ENCODE measurements at places on chromosomes 5 and 9.

- no peak for DNase-seq
Observed at GRCh38 chr5:126636956-126637355, 36.2 kb downstream of the PHAX start.

DNA sequence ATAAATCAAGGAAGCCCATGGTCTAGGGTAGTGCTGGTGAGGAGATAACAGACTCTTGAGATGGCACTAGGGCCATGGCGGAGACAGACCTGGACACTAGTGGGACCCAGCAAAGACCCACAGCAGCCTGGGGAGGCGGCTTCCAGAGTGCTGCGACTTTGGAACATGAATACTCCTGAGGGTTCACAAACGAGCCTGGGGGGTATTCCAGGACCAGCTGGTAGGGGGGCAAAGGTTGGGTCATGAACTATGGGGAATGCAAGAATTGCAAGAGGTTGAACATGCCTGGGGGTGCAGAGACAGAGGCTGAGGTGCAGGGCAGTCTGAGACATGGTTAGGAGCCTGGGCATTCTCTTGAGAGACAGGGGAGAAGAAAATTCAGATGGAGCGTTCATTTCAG, 43.8 kb upstream of the SPTLC1 start:
- DNase-seq: no peak

GRCh38 chr5:181059297-181060230, 19.5 kb downstream of the BTNL9 start:
- DNase-seq: no peak

DNA sequence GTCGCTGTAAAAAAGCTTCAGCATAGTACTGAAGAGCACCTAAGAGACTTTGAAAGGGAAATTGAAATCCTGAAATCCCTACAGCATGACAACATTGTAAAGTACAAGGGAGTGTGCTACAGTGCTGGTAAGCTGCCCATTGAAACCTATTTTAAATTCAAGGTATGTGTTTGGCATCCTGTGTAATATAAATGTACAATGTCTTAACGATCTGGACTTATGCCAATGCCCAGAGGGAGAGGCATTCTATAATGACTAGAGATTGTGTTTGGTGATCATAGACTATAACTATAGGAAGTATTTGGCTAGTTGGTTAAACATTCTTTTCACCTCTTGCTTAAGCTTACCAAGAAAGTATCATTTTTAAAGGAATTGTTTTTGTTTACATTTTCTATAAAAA, 95.7 kb downstream of the INSL6 start:
- DNase-seq: no peak

- no peak for DNase-seq
Observed at GRCh38 chr9:4084435-4084818, 215.4 kb downstream of the GLIS3 start.

GRCh38 chr9:87655731-87656130, 70.2 kb upstream of the CTSL start:
- DNase-seq: no peak

GRCh38 chr5:81247441-81247972, 14.4 kb downstream of the CKMT2 start:
- DNase-seq: no peak

- DNase-seq: no peak
Observed at GRCh38 chr5:171521679-171522078, 102.2 kb downstream of the FGF18 start.

DNA sequence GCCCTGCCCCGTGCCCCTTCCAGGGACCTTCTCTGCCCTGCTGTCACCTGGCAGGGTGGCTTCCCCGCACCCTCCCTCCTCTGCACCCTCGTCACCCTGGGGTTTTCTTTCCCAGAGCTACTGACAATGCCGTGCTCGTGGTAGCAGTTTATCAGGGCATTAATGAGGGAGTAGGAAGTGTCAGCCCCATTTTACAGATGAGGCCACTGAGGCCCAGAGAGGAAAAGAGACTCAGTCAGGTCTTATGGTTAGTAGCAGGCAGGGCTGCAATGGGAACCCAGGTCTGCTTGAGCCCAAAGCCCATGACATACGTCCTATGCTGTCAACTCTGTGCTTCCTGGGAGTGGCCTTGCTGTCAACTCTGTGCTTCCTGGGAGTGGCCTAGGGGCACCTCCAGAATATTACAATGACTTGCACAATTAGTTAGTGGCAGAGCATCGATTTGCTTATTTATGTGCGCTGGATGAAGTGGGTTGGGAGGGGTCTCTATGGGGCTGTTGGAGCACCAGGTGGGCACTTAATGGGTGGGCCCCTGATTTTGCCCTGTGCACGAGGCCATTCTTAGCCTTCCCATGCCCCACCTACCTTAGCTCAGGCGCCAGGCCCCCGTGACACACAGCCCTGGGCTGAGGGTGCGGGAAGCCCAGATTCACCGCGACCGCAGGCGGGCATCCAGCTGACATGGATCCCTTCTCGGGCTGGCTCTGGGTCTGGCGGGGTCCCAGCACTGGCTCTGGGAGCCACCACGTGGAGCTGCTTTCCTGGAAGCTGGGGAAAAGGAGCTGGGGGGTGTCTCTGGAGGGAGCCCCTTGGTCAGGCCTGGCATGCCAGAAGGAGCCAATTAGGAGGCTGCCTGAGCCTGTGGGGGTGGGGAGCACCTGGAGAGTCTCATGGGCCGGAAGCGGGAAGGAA, 82.0 kb upstream of the ORM1 start:
- no peak for DNase-seq

DNA sequence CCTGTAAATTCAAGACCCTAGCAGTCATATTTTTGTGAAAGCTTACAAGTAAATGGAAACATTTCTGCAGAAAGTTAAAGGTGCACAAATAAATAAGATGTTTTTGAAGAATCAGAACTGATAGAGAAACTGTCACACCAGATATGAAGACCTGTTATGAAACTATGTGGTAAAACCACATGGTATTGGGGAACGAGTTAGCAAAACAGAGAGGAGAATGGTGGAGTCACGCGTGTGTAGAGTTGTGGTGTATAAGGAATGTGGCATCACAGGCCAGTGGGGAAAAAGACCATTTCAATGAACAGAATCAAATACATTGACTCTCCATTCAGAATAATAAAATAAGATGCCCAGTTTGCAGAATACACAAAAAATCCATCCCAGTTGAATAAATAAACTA, 477.2 kb downstream of the ICE1 start:
- DNase-seq: no peak

DNA sequence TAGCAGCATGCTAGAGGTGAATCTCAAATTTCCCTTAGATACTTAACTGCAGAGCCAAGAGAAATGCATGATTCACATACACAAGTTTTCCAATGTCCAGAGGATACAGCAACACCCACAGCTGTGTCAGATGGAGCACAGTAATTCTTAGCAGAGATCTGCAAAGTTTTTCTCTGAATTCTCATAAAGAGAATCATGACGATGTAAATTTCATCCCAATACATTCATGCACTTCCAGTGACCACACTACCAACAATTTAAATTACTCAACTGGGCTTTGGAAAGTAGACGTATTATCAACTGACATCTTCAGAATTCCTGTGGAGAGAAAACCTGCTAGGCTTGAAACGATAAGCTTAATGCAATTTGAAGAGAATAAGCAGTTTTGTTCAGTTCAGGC, 378.8 kb upstream of the TLE4 start:
- DNase-seq: no peak

- DNase-seq: no peak
Observed at GRCh38 chr5:179870403-179870903, 11.8 kb upstream of the MRNIP start.

GRCh38 chr9:137021568-137021978, 6.5 kb downstream of the ABCA2 start:
- no peak for DNase-seq

GRCh38 chr5:107774316-107774715, 103.6 kb upstream of the EFNA5 start:
- DNase-seq: no peak

GRCh38 chr5:127906562-127907204, 176.9 kb upstream of the SLC12A2 start:
- DNase-seq: no peak

- no peak for DNase-seq
Observed at GRCh38 chr5:55441107-55441771, 93.5 kb downstream of the PLPP1 start.

- DNase-seq: no peak
Observed at GRCh38 chr5:132022737-132023136, 11.3 kb upstream of the ACSL6 start.

GRCh38 chr5:171495122-171495700, 75.8 kb downstream of the FGF18 start:
- no peak for DNase-seq

GRCh38 chr5:11878814-11879213, 25.4 kb downstream of the CTNND2 start:
- no peak for DNase-seq

DNA sequence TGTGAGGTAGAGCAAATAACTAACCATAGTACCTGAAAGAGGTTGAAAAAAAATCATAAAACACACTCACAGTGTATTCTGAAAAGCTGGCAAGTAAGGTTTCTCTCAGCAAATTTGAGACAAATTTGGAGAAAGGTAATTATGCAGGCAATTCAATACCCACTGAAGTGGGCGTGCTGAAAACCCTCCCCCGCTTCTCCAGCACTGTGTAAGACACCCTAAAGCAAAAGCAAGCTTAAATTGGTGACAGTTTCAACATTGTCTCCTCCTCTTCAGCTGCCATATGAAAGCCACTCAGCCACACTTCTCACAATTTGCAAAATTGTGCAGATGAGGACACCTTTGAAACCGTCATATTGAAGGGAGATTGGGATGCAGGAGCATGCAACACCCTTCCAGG, 322.3 kb upstream of the CDH6 start:
- DNase-seq: no peak

- DNase-seq: no peak
Observed at GRCh38 chr9:80946496-80947170, 742.7 kb downstream of the TLE1 start.

GRCh38 chr5:39231705-39232525, 12.6 kb upstream of the FYB1 start:
- no peak for DNase-seq

GRCh38 chr9:114902786-114903524, 27.4 kb downstream of the TNFSF8 start:
- no peak for DNase-seq

DNA sequence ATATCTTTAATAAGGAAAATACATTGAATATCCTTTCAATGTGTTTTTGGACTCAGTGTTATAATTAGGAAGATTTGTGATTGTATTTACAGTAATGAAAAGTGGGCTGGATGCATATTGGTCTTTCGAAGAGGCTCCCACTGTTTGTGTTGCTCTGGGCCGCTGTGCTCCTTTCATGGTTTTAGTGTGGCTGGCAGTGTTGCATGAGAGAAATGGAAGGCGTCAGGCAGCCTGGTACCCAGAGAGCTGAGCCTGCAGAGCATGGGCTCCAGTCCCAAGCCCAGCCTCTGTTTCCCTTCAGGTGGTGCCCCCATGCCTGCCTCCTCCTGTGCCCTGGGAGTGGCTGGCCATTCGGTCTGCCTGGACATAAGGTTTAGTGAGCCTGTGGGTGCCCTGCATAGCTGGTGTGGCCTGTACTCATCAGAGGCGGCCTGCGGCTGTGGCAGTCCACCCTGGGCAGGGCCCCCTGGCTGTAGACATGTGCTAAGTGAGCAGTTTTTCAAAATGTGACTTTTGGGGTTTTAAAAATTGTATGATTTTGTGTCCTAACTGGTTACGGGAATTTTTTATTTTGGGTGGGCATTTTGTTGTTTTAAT, 27.4 kb upstream of the FAM120AOS start:
- DNase-seq: no peak

GRCh38 chr5:27140831-27141230, 102.4 kb upstream of the CDH9 start:
- no peak for DNase-seq

DNA sequence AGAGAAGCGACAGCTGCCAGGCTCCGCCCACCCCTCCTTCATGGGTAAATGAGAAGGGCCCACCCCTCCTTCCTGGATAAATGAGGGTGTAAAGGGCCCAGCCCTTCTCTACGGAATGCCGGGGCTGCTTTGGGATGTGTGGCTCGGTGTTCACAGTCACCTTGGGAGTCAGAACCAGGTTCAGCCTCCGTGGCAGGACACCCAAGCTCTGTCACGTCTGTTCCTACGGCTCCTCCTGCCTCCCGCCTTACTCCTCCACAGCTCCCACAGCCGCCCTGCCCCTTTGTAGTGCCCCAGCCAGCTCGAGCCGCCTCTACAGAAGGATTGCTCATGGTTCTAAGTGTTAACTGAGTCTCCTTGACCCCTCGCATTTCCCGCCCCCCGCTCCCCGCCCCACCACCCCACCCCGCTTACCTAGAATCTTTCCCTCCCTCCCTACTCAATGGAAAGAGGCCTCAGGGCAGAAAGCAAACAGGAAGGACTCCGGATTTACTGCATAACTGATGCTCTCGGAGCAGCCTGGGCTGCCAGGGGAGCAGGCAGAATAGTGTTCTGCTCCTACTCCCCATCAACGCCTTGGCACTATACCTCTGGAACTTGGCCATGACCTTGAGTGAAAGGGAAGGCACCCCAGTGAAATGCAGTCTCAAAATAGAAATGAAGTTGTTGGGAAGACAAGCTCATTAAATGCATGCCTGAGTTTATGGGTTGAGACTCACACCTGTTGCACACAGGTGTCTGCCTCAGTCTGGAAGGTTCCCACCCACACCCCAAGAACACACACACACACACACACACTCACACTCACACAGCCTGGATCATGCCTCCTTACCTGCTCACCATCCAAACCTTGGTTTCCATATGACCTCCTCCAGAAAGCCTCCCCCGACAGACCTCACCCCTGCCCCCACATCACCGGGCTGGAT, 59.6 kb downstream of the NEURL1B start:
- DNase-seq: no peak

DNA sequence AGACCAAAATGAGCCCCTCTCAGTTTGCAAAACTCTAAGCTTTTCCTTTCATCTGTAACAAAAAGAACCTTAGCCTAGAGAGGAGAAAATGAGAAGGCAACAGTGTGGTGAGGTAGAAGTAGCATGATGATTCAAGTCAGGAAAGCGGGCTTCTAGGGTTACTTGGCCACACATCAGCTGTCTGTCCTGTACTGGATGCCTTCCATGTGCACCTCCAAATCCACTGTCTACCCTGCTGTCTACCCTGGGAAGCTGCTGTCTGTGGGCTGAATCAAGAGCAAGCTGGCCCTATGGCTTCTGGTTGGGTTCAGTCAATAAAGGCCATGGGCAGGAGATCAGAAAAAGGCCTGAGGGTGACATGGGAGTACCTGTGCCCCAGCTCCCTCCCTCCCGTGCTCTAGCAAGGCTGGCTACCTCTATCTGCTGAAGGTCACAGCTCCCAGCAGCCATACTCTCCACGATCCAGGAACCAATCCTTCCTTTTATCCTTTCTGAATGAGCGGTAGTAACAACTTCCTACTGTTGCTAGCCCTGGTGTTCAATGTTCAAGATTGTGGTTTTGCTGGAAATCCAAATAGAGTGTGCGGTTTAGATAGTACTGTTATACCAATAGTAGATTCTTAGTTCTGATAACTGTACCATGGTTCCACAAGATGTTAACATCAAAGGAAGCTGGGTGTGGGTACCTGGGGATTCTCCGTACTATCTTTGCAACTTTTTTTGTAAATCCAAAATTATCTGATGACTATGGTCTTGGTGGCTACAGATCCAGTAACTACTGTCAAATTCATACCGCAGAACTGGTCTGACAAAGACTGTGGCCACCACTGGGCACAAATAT, 191.0 kb downstream of the ESM1 start:
- DNase-seq: no peak

Measured in GM04504 (cell line).